Activated T-helper 1 cell treated with anti-CD3 and anti-CD28 coated beads, Interleukin-2, amount 50 U/mL, for 16 hours (primary cell): ENCODE measurements at places on chromosomes 5 and 9.

- DNase-seq, result no peak
These were observed at the start of gene ARSI for GRCh38 chr5:150302301-150303069. TSS of gene ARSI (minus strand) at chr5:150302905. CDS start at chr5:150302373, 532 bp downstream.

DNA sequence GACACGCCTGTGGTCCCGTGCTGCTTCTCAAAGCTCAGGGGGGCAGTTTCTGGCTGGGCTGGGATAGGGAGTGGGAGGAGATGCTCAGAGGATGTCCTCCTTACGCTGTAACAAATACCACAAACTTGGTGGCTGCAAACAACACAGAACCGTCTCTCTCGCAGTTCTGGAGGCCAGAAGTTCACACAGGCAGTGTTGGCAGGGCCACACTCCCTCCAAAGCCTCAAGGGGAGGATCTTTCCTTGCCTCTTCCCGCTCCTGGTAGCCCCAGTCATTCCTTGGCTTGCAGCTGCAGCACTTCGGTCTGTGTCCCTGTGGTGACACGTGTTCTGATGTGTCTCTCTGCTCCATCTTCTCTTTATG, 10.4 kb upstream of the ORM1 start:
- no peak for DNase-seq

DNA sequence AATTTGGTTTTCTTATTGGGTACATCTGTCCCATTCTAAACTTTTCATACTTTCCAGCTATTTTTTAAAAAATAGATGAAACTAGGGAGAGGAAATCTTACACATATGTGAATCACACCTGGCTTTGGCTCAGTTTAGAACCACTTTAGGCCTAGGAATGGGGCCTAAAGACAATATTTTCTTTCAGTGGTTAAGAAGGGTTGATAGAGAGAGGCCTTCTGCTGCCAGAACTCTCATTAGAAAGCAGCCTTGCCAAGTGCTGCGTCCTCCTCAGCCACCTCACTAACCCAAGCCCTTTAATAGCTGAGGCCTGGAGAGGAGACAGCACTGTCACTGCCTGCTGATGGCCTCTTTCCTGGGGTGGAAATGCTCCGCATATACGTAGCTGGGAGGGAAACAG, 167.5 kb downstream of the SAXO1 start:
- DNase-seq, result no peak

DNA sequence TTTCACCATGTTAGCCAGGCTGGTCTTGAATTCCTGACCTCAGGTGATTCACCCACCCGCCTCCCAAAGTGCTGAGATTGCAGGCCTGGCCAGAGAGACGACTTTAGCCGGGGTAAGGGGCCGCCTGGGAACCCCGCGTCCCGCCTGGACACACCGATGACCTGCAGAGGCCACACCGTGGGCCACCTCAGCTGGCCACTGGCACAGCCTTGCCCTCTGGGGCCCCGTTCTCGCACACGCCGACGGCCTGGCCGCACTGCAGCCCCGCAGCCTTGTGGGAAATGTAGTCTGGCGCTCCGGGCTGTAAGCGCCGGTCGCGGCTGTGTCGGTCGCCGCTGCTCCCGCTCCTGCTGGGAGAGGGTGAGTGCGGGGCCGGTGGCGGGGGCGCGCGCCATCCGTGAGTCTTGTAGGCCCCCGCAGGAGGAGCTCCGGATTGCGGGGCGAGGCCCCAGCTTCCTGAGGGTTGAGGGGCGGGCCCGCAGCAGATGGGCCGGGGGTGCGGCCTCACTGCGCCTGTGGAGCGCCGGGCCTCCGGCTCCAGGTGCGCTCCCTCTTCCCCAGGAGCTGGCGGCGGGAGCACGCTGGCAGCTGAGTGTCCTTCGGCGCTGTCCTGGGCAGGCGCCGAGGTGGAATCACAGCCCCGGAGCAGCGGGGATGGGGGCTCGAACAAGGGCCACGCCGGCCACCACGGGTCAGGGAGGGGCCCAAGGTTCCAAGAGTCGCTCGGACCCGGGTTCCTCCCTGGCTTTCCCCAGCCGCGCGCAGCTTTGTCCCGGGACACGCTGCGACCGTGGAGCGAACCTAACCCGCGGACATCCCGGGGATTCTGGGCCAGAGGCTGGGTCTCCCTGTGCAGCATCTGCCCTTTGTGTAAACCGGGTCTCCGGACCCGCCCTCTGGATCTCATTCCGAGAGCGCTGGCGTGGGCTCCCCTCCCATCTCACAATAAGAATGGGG, at the start of gene ZFP2:
Gene ZFP2, plus strand, starts transcription at position 299 of the 957 bp plus-strand sequence. CDS start 35,401 bp downstream, outside the sequence.
- DNase-seq, result peak; percentile 1

DNA sequence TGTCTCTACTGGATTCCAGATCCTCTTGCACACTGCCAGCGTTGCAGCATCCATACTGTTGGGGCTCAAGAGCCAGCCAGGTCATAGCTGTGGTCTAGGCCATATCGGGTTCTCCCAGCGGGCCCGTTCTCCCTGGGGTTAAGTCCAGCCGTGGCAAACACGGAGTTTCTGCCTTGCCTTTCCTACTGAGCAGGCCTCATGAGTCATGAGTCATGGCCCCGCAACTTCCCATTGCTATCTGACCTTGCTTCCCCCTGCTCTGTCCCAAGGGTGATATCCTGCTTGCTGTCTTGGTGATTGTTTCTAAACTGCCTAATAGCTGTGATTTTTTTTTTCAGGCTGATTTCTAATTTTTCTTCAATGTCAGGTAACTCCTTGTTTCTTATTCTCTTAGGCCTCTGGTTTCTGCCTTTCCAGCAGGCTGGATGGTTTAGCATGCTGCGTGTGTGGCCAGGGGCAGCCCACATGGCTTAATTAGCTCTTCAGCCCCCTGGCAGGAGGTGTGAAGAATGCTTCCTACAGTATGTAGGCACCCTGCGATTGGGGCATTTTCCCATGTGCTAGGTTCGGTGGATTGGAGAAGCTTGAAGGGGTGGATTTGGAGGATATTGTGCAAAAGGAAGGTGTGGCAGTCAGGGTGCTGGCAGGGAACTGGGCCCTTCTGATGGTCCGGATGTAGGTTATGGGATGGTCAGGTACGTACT, 18.7 kb downstream of the DAPK1 start:
- no peak for DNase-seq

- no peak for DNase-seq
These were observed 76.1 kb downstream of the TLE1 start for GRCh38 chr9:81613002-81613812.

GRCh38 chr9:79974806-79975422, 403.1 kb downstream of the TLE4 start:
- no peak for DNase-seq

DNA sequence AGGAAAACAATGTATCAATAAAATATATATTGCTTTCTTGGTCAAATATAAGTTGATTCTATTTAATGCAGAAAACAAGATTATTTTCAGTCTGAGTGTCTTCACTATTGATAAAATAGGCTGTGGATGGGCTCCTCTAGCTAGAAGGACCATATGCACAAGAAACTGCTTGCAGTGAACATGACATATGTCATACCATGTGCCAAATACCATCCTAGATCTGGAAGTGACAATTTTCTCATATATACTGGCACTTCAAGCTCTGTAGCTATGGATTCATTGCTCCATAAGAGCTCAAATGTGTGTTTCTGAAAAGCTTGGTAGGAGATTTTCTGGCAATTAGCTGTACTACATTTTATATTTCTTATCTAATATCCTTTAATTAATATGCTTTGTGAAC, 95.6 kb upstream of the CDH6 start:
- no peak for DNase-seq

DNA sequence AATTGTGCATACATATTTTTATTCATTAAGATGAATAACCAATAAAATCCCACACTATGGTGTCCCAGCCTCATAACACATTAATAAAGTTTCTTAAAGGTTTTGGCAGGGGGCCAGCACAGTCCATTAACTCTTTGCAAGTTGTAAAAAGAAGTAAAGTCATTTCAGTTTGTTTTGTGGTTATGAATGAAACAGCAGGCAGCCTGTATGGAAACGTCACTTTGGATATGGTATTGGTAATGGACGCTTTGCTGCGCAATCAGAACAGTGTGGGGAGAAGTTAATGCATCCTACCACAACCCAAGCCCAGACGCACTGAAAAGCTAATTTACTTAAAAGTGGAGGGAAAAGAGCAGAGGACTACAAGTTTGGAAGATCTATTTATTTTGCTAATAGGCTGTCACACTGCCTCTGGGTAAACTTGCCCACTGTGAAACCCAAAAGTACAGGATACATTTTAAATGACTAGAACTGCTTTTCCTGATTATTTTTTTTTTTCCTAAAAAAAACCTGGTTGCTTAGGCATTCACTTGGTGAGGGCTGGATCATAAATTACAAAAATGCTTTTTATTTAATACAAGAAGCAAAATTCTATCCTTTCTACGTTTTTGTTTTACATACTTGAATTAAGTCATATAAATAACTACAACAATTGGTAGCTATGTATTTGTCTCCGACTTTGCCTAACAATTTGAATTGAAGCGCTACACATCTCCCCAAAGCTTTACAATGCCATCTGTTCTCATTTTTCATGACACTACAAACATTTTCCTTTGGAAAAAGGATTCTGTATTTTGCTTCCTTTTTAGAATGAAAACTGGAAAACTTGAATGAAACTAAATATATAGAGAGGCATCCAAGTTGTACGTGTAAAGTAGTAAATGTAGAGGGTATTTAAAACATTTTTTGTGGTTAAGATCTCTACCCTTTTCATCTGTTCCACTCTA, 104.3 kb downstream of the NFIB start:
- no peak for DNase-seq

DNA sequence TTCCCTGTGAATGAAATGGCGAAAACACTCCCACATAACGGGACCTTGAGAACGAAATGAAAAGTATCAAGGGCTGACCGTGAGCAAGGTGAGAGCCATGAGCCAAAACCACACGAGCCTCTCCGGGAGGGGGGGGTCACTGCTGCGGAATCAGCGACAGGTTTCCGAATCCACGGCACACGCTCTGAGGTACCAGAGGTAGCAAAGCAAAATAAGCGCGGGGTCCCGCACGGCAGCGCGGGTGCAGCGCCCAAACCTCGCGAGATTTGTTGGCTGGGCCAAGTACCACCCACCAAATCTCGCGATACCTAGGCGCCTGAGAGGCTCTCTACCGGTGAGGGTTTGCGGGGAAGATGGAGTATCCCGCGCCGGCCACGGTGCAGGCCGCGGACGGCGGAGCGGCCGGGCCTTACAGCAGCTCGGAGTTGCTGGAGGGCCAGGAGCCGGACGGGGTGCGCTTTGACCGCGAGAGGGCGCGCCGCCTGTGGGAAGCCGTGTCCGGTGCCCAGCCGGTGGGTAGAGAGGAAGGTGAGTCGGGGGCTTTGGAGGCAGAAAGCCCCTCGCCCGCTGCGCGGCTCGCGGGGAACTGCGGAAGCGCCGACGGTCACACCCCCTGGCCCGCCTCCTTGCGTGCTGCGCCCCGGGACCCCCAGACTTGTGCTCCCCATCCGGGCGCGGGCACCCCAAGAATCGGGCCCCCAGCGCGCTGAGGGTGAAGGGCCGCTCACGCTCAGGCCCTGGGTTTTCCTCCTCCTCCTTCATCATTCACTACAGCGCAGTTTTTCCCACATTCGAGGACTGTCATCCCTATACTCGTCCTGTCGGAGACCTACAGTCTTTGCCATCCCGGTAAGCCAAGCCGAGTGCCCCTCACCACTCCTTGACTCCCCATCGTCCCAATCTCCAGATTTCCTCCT, at the start of gene ZNF346:
Gene ZNF346, plus strand, starts transcription at position 311 of the 917 bp plus-strand sequence. Its CDS starts 43 bp downstream, at position 354.
- DNase-seq, result peak; percentile 84

DNA sequence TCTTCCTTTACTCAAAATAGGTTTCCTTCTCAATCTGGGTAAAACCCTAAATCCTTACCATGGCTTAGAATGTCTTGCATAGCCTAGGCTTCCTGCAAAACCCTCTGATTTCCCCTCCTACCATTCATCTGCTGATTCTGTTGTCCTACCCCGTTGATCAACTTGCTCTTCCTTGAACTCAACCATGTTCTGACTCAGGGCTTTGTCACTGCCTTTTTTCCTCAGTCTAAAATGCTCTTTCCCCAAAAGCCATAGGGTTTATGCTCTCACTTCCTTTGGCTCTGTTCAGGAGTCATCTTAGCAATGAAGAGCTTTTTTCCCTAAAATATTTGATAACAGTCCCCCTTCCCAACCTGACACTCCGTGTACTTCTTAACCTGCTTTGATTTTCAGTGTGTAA, 79.4 kb upstream of the IZUMO3 start:
- DNase-seq, result no peak

DNA sequence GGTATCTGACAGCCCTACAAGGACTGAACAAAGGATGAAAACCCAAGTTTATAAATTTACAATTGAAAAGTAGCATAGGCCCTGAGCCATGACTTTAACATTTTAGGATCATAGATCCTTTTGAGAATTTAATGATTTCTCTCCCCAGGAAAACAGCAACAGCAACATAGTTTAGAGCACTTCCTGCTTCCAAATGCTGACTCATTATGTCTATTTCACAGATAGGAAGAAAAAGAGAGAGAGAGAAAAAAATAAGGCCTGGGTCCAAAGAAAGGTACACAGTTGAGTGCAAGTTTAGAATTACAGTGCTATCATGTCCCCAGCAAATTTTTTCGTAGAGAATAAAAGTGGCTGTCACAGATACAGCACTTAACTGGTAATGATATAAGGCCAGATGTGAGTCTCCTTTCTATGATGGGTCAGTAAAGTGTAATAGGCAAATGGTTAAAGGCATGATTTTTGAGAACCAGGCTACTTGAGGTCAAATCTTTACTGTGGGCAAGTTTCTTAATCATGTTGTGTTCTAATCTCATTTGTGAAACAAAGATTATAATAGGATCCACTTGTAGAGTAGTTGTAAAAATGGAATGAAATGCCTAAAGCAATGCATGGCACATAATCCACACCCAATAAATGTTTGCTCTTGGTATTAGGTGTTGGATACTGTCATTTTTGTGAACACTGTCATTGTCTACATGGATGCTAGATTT, 12.3 kb upstream of the PPP2R2B start:
- no peak for DNase-seq

GRCh38 chr9:124214116-124214515, 43.6 kb upstream of the NEK6 start:
- DNase-seq, result no peak

- DNase-seq, result no peak
These were observed 48.8 kb upstream of the JAK2 start for GRCh38 chr9:4936277-4936676.

DNA sequence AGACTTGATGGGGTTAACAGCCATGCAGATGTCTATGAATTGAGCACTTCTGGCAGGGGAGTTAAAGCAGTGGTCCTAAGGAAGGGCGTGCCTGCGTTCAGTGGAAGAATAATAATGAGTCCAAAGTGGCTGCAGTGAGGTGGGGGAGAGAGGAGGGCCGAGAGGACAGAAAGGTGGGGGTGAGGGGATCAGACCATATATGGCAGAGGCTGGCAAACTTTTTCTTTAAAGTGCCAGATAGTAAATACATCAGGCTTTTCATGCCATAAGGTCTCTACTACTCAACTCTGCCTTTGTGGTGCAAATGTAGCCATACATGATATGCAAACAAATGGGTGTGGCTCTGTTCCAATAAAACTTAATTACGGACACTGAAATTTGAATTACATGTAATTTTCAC, 77.1 kb downstream of the STRBP start:
- no peak for DNase-seq
